ENCODE measurements at places on chromosomes 1 and 21.

DNA sequence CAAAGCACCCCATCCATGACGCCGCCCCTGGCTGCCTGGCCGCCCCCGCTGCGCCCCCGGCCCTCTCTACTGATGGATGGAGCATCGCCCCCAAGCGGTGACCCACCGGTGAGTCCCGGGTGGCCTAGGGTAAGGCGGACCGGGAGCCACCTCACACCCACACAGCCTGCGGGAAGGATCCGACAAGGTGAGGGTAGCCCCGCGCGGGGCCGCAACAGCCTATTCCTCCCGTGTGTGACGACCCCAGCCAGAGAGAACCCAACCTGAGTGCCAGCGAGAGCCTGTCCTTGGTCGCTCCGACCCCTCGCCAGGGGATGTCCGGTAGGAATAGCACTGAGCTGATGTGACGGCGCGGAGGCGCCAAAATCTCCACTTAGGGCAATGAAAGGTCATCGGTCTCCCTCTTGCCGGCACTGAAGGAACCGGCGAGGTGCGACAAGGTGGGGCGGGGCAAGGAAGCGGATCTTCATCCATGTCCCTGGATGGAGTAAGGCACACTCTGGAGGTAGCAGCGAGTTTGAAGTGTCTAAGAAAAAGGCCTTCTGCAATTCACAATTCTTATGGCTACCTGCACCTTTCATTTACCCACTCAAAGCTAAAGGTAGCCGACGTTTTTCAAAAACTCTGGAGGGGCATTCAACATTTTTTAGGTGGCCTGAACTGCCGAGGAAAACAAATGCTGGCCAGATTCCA, 19.7 kb upstream of the CHIA start:
- DNase-seq = peak; percentile 19

- DNase-seq = no peak
Observed at GRCh38 chr1:198105185-198105584, 51.6 kb upstream of the NEK7 start.

DNA sequence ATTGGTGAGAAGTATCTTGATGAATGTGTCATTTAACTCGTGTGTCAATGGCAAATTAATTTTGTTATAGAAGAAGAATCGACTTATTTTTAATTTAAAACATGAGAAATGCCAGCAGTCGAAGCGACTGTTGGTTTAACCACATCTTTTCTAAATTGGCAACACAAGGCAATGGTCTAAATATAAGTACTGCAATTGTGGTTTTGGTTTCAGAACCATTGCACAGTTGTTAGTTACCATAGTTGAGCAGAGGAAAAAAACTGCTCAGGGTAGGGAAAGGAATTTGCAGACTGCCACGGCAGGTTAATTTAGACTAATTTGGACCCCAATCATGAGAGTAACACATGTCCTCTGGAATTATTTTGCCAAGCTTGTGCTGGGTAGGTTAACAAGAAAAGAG, 185.6 kb upstream of the RUNX1 start:
- DNase-seq = no peak

DNA sequence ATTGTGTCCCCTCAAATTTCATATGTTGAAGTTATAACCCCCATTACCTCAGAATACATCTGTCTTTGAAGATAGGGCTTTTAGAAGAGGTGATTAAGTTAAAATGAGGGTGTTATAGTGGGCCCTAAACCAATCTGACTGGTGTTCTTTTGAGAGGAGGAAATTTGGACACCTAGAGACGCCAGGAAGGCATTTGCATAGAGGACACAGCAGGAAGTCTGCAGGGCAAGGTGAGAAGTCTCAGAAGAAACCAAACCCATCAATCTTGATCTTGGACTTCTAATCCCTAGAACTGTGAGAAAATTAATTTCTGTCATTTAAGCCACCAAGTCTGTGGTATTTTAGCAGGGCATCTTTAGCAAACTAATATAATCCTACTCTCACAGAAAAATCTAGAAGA, 13.0 kb downstream of the GOLPH3L start:
- DNase-seq = no peak

DNA sequence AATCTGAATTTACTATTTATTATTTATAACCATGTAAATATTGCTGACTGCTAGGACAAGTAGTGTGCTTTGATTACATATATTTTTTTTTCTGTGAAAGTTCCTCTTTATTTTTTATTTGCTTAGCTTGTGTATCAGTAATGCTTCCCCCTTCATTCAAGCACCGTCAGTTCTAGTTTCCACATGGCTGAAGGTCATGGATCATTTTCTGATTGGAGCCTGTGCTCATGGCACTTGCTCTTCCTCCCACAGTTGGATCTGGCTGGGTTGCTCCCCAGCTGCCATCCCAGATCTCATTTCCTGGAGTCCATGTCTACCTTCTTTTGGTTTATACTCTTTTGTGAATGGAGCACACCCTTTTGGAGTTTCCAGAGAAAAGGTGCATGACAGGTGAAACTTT, 57.0 kb upstream of the IGSF5 start:
- DNase-seq = no peak

GRCh38 chr1:11514366-11514765, 35.4 kb downstream of the DISP3 start:
- DNase-seq = no peak

DNA sequence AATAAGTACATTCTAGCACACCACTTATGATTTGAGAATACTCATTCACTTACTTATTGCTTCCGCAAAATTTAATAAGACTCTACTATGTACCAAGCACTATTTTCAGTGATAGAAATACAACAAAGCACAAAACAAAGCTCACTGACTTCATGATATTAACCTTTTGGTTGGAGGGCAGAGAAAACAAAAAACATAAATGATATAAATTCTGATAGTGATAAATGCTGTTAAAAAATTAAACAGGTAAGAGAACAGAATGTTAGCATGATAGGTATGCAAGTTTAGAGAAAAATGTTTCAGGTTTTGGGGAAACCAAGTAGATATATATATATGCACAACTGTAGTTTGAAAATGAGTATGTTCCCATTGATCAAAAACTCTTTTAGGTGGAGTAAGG, 1.2 kb downstream of the LRRC40 start:
- DNase-seq = no peak

- DNase-seq = no peak
Observed at GRCh38 chr21:38212706-38213105, 44.1 kb upstream of the KCNJ15 start.

- DNase-seq = no peak
Observed at GRCh38 chr1:55252942-55253589, 37.9 kb upstream of the USP24 start.

DNA sequence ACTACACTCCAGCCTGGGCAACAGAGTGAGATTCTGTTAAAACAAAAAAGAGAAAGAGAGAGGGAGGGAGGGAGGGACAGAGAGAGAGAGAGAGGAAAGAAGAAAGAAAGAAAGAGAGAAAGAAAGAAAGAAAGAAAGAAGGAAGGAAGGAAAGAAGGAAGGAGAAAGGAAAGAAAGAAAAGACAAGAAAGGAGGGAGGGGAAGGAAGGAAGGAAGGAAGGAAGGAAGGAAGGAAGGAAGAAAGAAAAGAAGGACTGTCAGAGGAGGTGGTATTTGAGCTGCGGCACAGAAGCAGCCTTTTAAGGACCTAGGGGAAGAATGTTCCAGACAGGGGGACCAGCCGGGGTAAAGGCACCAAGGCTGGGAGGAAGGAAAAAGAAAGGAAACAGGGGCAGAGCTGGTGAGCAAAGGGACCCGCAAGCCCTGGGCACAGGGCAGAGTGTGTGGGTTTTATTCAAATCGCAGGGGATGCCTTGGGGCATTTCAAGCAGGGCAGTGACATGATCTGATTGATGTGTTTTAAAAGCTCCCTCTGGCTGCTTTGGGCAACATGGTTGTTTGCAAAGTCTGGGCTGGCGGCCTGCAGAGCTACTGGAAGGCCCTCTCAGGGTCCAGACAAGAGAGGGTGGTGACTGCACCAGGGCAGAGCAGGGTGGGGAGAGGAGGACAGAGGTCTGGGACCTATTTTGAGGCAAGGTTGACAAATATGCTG, 176.9 kb upstream of the VAMP3 start:
- DNase-seq = no peak

Measured in activated T-cell treated with anti-CD3 and anti-CD28 coated beads, Interleukin-2, amount 50 U/mL, for 72 hours (primary cell).